HepG2 (cell line): ENCODE measurements at places on chromosomes 6 and 20. TPM values are rescaled to one million over a fixed set of nuclear protein-coding genes. Genes with fewer than 3 reads are reported as not detected.

DNA sequence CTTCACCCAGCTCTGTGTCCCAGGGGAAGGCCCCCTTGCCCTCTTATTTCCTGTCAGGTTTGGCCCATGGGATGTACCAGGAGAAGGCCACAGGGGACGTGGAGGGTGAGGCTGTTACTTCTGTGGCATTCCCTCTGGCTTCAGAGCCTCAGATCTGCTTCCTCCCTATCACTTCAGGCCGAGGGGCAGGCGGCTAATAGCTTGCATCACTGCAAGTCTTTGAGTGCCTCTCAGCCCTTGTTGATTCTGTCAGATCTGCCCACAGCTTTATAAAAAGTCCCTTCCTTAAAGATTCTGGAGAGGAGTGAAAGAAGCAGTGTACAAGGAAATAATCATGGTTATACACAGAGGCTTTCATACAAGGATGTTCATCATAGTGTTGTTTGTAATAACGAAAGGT is 86.9 kb downstream of the LRFN2 start:
- DNase-seq, result no peak

- no peak for DNase-seq
These were observed 79.1 kb downstream of the RIMS1 start for GRCh38 chr6:71965404-71965803.

GRCh38 chr6:21780141-21780540 is 186.6 kb downstream of the SOX4 start:
- no peak for DNase-seq

DNA sequence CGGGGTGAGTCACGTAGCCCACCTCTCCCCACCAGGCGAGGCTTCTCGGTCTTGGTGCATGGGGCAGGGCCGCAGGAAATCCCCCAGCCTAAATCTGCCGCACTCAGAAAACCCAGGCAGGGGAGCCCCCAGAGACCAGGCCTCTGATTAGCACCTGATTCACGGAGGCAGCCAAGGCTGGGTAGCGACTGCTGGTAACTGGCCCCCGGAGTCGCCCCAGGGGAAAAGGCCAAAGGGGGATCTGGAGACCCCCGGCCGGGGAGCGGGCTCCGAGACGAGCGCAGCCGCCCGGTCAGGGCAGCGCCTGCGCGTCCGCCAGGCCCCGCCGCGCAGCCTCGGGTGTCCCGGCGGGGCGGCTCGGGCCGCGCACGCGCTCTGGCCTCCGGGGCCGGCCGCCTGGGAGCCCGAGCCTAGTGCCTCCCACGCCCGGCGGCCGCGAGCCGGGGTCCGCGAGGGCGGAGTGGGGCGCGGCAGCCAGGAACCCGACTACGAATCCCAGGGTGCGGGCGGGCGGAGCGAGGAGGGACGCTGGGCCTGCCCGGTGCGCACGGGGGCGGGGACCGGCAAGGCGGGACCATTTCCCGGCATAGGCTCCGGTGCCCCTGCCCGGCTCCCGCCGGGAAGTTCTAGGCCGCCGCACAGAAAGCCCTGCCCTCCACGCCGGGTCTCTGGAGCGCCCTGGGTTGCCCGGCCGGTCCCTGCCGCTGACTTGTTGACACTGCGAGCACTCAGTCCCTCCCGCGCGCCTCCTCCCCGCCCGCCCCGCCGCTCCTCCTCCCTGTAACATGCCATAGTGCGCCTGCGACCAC is at the start of gene DUSP22:
DUSP22 (plus strand) TSS at position 791 of the 809 bp plus-strand sequence. CDS start 53 bp downstream, outside the sequence.
- peak; percentile 80 for DNase-seq

- DNase-seq, result no peak
These were observed 1046.7 kb upstream of the MAP3K7 start for GRCh38 chr6:91633374-91634111.

GRCh38 chr6:105431226-105431625 is 28.3 kb upstream of the PREP start:
- peak; percentile 40 for DNase-seq

GRCh38 chr6:73652637-73653570 is 888 bp downstream of the SLC17A5 start:
- peak; percentile 80 for DNase-seq

GRCh38 chr6:31877651-31878161 is 1.1 kb downstream of the SLC44A4 start:
- peak; percentile 77 for DNase-seq

- DNase-seq, result no peak
These were observed 101.4 kb downstream of the LIN28B start for GRCh38 chr6:105058316-105058715.

DNA sequence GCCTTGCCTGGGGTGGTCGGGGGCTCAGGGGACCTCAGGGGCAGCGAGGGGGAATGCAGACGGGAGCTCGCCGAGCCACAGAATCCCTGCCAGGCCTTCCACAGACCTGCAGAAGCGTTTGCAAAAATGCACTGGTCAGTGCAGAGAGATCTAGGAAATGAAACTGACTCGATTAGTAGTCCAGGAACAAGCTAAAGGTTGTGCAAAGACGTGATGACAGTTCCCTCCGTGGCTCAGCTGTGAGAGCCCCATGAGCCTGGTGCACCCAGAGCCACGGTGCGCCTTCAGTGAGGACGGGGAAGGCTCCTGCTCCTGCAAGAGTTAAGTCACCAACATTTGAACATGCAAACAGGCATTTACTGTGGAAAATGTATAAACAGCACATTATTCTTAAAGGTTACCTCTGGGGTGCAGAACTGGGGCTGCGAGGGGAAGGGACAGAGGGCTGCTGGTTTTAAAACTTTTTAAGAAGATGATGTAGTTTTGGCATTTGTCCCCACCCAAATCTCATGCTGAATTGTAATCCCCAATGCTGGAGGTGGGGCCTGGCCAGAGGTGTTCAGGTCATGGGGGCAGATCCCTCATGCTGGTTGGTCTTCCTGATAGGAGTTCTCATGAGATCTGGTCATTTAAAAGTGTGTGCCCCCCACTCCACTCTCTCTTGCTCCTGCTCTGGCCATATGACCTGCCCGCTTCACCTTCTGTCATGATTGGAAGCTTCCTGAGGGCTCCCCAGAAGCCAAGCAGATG is 147.3 kb downstream of the DLL1 start:
- DNase-seq, result no peak

DNA sequence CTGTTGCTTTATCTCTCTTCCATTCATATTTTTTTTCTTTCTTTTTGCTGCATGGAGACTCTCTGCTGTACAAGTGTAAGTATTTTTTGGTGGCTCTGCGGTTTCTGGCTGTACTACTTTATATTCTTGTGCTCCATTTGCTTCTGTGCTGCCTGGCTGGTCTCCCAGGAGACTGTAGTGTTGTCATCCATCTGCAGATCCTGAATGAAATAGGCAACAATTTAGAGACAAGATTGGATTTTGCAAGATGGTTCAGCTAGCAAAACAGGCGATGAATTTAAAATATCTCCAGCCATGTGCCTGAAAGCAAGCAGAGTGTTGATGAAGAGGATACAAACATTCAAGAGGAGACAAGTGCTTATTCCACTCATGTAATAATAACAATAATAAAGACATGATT is 75.1 kb upstream of the SCGN start:
- DNase-seq, result no peak

GRCh38 chr6:81813305-81813704 is 60.8 kb upstream of the TENT5A start:
- no peak for DNase-seq

- no peak for DNase-seq
These were observed 12.3 kb upstream of the CCDC167 start for GRCh38 chr6:37511910-37512399.

The TSPO2 gene
- total RNA-seq, result not detected in 2 replicates

The FOXF2 gene
- total RNA-seq, result not detected in 2 replicates

The CST5 gene
- not detected in 2 replicates for total RNA-seq

The BHLHE23 gene
- total RNA-seq, result not detected in 2 replicates
